Glomerular endothelial cell (primary cell): ENCODE measurements at places on chromosomes 5 and 9.

- DNase-seq, result no peak
Observed at GRCh38 chr9:16318516-16319060, 551.9 kb downstream of the BNC2 start.

DNA sequence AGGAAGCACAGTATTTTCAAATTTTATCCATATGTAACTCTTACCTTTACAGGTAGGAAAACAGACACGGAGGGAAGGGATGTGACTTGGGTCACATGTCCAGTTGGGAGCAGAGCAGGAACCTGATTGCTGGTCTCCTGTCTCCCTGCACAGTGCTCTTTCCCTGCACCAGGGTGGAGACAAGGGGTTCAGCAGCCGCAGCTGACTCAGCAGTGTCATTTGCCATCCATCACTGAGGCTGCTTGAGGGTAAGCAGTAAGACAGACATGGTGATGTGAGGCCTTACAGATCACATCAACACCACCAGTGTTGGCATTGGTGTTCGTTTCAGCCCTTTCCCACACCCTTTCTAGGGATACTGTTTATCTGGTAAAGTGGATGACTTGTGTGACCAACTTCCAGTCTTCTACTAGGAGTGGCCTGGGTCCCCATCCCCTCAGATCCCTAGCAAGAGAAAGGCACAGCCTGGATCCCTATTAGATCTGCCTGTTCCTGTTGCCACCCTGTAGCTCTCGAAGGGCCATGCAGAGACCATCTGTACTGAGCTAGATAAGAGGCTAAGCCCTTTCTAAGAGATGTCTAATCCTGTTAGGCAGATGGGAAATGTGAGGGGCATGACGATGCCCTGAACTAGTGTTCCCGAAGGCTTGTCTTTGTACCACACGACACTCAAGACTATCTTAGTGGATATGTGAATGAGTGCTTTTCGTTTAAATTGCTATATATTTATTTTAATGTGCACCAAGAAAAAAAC is 29.1 kb downstream of the FRMPD1 start:
- DNase-seq, result no peak

GRCh38 chr9:119963798-119964372 is 594.6 kb upstream of the BRINP1 start:
- DNase-seq, result no peak

DNA sequence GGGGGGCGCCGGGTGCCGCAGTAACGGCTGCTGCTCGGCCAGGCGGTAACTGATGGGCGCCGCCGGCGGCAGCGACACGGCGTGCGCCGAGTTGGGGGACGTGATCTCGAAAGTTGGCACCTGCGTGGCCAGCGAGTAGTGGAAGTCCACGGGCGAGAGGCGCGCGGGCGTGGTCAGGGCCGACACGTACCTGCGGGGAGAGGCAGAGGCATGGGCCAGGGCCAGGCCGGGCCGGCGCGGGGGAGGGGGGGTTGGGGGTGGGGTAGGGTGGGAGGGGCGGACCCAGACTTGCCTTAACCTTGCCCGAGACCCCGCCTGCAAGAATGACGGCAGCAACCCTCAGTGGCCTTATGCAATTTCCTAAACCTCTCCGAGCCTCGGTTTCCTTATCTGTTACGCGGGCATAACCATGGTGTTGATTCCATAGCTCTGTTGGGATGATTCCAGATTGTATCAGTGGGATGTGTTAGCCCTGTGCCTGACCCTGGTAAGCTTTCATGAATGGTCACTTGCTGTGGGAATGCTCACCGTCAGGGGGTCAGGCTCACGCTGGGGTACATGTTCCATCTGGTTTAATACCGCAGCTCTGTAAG is 53.0 kb downstream of the PSD2 start:
- no peak for DNase-seq

GRCh38 chr9:5976674-5977397 is 38.6 kb downstream of the RANBP6 start:
- DNase-seq, result no peak

DNA sequence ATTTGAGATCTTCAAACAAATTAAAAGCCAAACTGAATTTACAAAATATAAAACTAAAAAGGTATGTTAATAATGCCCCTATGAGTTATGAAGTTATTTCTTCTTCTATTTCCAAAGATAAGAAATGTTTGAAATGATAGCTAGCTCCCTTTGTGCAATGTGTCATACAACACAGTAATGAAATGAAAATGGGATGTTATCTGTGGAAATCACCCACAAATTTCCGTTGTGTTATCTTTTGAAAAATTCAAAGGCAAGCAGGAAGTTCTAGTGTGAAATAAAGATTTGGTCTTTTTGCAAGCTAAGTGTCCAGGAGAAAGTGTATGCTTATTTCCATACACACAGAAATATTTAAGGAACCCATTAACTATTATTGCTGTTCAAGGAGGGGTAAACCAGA is 375.3 kb upstream of the PRR16 start:
- no peak for DNase-seq

DNA sequence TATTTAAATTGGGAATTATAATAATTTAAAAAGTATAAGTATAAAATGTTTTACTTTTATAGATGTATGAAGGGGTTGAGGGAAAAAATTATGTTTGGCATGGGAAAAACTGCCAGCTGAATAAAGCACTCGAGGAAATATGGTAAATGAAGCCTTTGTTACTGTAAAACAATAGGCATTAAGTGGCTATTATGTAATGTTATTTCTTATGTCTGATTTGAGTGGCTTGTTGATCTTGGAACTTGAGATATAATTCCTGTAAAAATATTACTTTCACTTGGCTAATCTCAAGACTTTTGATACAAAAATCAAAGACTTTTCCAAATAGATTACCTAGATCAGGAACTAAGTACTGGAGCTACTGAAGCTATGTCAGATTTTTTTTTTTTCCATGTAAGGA is 182.9 kb downstream of the CD180 start:
- DNase-seq, result no peak

- DNase-seq, result no peak
Observed at GRCh38 chr9:115548609-115549260, 430.8 kb upstream of the TNC start.

- no peak for DNase-seq
Observed at GRCh38 chr5:176660860-176661641, 13.8 kb downstream of the TSPAN17 start.

- no peak for DNase-seq
Observed at GRCh38 chr9:129352146-129352865, 174.2 kb upstream of the IER5L start.

DNA sequence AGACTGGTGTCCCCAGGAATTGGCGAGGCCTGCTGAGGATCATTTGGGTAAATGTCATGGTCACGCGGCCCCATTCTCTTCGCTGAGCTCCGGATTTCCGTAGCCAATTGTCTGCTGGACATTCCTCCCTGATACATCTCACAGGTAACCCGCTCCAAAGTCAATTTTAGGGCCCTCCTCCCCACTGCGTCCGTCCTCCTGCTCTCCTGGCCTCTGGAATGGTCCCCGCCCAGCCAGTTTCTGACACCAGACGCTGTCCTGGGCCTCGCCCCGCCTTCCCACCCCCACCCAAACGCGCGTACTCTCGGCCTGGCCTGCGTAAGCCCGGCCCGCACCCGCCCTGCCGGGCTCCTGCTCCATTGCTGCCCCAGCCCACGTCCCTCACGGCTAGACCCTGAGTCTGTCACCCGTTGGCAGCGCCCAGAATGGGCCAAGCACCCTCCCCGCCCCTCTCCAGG is 202.0 kb downstream of the AUH start:
- DNase-seq, result no peak
